ENCODE measurements at places on chromosomes 3 and 15.
A peak's percentile ranks its signal among the peaks of the same experiment; 100 is the strongest.

- peak; percentile 76 for DNase-seq
Observed at GRCh38 chr15:63502843-63503738, 1.3 kb upstream of the USP3 start.

DNA sequence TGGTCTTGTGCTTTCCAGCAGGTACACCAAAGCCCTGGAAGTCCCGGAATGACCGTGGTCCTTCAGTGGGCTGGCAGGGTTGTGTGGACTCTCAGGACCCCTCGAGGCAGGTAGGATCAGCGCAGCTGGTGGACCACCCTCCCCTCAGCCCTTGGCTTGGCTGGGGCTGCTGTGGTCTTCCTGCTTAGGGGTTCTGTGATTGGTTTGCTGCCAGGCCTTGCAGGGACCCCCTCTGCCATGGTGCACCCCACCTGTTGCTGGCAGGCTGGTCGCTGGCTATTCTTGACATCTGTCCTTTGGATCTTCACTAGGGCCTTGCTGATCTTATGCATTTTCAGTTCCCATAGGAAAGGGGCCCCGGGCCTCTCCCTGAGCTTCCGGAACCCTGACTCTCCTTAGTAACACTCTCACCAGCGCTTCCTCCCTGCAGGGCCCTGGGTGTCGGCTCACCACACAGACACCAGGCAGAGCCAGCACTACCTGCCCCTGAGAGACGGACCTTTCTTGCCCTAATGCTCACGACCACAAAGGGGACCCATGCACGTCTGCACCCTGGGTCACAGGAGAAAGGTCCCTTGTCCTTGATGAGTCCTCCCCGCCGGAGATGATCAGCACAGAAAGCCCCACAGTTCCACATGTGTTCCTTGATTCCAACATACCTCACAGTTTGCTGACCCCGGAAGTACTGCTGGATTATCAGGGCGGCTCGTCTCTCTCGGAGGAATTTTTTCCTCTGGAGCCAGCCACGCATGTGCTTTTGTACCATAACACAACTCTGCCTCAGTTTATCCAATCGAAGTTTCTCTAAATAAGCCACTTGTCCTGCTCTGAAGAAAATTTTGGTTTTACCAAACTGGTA lies 51.7 kb downstream of the MYO5C start:
- DNase-seq: no peak

DNA sequence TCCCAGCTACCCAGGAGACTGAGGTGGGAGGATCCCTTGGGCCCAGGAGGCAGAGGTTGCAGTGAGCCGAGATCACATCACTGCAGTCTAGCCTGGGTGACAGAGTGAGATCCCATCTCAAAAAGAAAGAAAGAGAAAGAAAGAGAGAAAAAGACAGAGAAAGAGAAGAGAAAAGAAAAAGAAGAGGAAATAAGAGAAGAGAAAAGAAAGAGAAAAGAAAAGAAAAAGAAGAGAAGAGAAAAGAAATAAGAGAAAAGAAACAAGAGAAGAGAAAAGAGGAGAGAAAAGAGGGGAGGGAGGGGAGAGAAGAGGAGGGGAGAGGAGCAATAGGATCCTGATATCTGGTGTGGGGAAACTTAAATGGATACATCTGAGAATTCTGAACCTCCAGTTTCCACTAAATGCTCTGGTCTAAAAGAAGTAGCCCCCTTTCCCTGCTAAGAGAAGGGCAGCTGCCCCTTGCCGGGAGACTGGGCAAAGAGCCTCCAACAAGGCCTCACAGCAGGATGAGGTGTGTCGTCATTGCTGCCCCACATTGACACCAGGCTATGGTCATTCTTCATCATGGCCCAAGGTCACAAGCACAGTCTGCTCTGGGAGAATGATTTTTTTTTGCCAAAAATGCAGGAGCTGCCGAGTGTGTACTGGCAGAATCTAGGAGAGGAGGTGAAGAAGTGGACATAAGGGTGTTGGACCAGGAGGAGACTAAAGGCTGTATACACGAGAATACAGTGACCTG lies 21.1 kb upstream of the COMMD4 start:
- peak; percentile 10 for DNase-seq

- no peak for DNase-seq
Observed at GRCh38 chr3:54344601-54345231, 222.4 kb downstream of the CACNA2D3 start.

GRCh38 chr3:152910211-152910610 lies 75.3 kb downstream of the P2RY1 start:
- DNase-seq: no peak

GRCh38 chr3:151933234-151933853 lies 59.9 kb downstream of the SUCNR1 start:
- no peak for DNase-seq

DNA sequence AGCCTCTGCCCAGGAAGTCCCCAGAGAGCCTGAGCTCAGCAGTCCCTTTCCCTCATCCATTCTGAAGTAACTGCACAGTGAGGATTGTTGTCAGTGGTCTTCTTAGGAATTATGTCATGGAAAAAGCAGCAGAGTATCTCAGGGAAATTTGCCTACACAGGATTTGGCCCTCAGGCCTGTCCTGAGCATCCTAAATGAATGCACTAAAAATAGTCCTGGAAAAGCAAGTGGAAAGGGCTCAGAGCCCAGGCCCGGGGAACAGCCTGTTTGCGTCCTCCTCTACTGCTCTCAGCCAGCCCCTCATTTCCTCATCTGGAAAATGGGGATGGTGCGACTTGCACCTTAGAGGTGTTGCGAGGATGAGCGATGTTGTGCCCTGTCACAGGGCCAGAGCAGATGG lies 21.6 kb downstream of the LYSMD4 start:
- DNase-seq: no peak

DNA sequence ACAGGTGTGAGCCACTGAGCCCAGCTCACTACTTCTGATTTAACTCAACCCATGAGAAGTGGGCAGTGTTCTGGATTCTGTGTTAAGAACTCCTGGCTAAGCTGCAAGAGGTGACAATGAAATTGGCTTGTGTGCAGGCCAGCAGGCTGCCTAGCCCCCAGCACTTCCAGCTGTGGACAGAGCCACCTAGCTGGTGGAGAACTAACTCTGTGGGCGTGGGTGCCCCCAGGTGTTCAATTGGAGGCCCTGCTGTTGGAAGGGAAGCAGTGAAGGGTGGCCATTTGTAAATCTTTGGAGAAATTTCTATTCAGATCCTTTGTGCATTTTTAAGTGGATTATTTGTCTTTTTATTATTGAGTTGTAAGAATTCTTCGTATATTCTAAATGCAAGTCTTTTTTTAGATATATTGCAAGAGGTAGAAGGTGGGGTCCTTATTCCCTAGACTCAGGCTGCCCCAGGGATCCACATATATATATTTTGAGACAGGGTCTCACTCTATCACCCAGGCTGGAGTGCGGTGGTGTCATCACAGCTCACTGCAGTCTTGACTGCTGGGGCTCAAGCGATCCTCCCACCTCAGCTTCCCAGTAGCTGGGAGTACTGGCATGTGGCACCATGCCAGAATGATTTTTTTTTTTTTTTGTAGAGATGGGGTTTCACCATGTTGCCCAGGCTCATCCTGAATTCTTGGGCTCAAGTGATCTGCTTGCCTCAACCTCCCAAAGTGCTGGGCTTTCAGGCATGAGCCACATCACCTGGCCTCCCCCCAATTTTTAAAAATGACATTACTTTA lies 7.2 kb upstream of the SCAMP5 start:
- DNase-seq: peak; percentile 60

GRCh38 chr3:190429681-190430080 lies 20.0 kb downstream of the TMEM207 start:
- DNase-seq: no peak

DNA sequence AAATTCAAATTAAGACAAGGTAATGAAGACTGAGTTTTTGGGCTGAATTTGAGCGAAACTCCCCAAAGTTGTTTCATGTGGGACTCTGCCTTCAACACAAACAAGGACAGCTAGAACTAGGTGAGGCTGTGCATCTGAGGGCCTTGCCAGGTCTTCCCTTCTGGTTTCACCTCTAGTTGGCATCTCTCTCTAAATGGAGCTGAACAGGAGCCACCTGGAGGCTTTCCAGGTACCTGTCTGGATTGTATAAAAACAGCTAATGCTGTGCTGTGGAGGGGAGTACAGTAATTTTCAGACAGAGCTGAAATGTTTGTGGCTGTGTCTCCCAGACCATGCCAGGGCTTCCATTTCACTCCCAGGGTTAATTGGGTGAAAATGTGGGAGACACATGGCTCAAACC lies 27.1 kb downstream of the TRIM71 start:
- no peak for DNase-seq

GRCh38 chr3:14925729-14926591 lies 21.4 kb upstream of the NR2C2 start:
- no peak for DNase-seq

GRCh38 chr3:126067959-126068358 lies 16.0 kb downstream of the SLC41A3 start:
- DNase-seq: no peak

DNA sequence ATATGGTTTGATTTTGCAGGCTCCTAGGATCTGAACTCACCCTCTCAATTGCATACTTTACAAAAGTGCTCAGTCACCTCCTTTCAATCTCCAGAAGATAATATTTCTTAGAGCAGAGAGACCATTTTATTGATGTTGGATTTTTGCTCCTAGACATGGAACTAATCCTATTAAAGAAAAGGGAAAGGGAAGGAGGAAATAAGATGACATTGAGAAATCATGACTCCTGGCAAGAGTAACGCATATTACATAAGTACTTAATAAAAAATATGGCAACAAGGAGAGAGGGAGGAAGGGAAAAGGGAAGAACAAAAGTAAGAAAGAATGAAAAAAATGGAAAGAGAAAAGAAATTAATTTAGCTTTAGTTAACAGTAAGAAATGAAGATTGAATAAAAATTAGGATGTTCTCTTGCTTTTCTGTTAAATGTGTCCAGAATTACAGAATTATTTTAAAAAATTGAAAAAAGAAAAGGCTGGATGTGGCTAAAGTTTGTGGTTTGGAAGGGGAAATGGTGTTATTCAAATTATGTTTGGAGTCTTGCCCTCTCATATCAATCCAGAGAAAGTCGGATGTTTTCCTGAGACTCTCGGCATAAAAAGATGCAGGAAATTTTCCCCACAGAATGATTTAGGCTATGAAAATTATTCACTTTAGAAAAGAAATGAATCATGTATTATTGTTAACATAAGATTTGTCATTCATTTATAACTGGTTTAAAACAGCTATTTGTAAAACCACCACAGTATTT lies 474.0 kb downstream of the FGF12 start:
- no peak for DNase-seq

- no peak for DNase-seq
Observed at GRCh38 chr15:68608206-68608843, 29.5 kb downstream of the CORO2B start.

DNA sequence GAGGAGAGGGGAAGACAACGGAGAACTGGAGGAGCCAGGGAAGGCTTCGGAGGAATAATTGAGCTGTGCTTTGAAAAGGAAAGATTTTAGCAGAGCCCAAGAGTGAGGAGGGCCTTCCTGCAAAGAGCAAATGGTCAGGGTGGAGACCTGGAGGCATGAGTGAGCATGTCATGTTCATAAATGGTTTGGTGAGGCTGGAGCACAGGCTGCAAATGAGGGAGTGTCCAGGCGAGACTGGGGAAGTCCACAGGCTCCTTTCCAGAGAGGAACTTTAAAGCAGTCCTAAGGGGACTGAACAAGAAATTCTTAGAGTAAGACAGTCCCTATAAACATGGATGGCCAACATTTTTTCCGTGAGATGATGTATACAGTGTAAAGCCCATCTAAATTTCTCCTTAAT lies 108.8 kb downstream of the THSD4 start:
- no peak for DNase-seq

DNA sequence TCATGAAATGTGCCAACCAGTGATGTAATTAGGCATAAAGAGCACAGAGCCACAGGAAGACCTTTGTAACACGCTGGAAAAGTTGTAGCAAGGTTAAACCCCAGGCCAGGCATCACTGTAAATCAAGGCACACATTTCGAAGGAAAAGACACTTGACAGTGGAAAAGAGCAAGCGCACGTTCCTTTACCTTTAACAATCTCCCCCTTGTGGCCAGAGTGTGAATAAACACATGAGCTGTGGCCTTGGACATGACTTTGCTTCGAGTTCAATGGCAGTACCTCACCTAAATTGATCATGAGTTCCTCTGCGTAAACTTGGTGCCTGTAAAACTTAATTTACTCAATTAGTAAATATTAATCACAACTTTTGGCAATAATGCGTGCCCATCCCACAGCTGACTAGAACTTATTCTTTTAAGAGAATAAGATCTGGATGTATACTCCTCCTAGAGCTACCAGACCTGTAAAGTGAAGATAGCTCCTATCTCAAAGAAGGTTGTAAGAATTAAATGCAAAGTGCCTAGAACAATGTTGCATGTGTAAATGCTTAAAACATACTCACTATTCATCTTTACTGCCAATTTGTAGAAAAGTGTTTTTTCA lies 757.0 kb upstream of the NECTIN3 start:
- DNase-seq: peak; percentile 54

GRCh38 chr15:65355173-65355987 lies 22.4 kb downstream of the IGDCC3 start:
- peak; percentile 93 for DNase-seq

DNA sequence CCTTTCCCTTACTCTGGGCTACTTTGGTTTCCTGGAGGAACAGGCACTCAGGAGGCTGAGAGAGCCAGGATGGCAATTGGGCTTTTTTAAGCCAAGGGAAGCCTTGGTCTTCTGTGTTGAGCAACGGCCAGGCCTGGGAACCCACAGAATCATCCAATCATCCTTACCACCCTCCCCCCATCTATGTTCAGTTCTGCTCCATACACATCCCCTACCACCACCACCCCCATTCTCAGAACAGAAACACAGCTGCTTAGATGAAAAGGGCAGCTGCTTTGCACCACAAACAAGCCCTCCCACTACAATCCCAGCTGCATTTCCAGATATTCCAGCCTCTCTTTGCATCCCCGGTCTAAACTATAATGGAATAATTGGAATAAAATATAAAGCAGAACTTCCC lies 21.0 kb downstream of the SEMA5B start:
- no peak for DNase-seq

DNA sequence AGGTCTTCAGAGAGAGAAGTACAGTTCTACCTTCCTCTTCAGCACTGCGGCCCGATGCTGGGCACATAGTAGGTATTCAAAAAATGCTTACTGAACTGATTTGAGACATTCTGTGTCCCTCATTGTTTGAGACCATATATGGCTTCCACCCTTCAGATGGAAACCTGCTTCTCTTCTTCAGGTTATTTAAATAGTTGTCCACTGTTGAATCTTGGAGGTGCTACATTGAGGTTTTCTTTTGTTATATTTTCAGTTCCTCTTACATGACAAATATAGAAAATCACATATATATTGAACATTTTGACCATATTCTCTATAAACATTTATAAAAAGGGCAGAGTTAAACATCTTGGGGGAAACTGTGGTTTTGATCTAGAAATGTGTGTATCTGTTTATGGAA lies 200.2 kb upstream of the LRRC3B start:
- no peak for DNase-seq

GRCh38 chr3:171508206-171508605 lies 48.0 kb upstream of the TNIK start:
- DNase-seq: no peak

DNA sequence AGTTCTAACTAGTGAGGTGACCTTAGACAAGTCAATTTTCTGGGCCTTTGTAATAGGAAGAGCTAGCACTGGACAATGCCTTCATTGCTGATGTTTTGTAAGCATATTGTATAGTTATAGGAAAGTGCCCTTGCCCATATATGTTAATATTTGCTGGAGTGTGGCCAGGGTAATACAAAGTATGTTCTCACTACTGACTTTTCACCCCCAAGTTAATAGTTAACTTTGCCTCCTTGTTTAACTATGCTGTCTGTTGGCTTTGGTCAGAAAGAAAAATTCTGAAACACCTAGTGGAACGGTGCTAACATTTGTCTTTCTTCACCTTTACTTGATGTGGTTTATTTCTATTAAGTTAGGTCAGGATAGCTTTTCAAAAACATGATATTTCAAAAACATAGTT lies 287.4 kb upstream of the CTNNB1 start:
- no peak for DNase-seq
